ENCODE measurements at places on chromosomes 3 and 15.
A peak's percentile ranks its signal among the peaks of the same experiment; 100 is the strongest.

- no peak for DNase-seq
These were observed 194.5 kb downstream of the PLCH1 start for GRCh38 chr3:155550391-155550790.

- DNase-seq = no peak
These were observed 161.6 kb downstream of the TCF12 start for GRCh38 chr15:57079931-57080620.

GRCh38 chr3:74531491-74531890 is 83.0 kb downstream of the CNTN3 start:
- DNase-seq = no peak

DNA sequence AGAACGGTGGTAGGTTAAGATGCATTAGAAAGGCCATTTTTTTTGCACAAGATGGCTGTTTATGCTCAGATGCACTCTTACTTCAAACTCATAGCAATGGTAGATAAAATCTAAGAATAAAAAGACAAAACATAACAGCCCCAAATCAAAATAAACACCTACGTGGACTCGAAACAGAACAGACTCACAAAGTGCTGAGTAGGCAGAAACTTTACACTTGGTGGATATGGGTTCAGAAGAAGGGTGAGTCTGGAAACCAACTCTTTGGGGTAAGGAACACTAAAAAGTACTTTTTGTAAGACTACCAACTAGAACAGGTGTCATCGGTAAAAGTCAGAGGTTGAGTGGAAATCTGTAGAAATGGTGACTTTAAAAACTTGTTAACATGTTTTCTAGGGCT is 468.2 kb downstream of the OTOL1 start:
- no peak for DNase-seq

GRCh38 chr3:25424614-25425013 is 3.4 kb upstream of the RARB start:
- DNase-seq = no peak

GRCh38 chr3:168951884-168952283 is 711.6 kb downstream of the MECOM start:
- no peak for DNase-seq

DNA sequence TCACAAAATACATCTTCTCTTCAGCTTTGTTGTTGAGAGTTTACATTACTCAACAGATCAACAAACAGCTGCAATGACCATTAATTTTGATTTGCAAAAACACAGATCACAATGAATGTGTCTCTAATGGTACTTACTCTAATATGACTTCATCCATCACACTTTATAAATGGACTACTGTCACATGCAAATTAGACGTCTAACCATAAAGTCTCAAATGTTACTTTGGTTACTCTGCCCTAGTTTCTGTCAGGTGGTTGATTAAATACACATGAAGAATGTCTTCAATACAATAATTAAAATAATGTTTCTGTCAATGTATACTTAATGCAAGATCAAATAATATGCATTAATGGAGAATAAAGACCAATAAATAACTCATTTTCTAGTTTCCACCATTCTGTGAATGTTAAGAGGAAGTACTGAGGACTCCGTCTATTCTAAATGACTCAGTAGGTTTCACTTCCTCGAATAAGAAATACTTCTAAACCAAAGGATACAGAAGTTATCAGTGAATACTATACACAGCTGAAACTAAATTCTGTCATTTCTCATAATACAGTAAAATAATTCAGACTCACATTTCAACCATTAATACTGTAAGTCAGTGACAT is 145.8 kb downstream of the CBLB start:
- DNase-seq = no peak

DNA sequence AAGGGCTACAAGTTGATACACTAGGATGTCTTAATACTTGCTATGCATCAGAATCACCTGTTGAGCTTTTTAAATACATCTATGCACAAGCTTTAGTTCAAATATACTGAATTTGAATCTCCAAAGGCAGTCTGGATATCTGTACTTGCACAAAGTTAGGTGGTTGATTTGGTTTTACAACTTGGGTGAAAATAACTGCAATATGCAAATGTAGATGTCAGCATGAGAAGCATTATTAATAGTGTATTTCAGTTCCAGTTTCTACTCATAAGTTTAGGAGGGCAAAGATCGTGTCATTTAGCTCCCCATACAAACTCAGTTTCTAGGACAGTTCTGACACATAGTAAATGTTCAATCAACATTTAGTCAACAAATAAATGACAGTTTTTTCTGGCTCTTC is 25.6 kb downstream of the IQCB1 start:
- DNase-seq = no peak

DNA sequence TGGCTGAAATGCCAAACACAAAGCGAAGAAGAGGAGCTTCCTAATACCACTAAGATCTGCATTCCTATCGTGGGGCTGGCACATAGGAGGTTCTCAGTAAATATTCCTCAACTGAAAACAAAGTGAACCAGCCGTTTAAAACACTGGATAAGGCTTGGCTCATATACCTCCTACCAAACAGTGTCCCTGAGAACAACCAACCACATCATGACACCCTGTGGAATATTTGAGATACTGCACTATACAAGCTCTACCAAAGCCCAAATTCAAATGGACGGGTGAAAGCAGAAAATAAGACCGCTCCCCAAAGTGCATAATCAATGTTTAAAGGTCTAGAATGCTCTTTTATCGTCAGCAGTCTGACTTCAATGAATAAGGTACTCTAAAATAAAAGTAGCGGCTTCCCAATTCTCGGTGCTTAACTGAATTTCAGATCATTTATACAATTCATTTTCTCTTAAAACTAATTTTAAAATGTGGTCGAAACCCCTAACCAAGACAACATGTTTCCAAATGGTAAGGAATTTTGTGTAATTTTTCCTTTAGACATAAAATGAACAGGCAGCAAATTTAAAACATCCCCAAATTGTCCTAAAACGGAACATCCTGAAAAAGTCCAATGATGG is 425.8 kb downstream of the ERC2 start:
- peak; percentile 36 for DNase-seq

DNA sequence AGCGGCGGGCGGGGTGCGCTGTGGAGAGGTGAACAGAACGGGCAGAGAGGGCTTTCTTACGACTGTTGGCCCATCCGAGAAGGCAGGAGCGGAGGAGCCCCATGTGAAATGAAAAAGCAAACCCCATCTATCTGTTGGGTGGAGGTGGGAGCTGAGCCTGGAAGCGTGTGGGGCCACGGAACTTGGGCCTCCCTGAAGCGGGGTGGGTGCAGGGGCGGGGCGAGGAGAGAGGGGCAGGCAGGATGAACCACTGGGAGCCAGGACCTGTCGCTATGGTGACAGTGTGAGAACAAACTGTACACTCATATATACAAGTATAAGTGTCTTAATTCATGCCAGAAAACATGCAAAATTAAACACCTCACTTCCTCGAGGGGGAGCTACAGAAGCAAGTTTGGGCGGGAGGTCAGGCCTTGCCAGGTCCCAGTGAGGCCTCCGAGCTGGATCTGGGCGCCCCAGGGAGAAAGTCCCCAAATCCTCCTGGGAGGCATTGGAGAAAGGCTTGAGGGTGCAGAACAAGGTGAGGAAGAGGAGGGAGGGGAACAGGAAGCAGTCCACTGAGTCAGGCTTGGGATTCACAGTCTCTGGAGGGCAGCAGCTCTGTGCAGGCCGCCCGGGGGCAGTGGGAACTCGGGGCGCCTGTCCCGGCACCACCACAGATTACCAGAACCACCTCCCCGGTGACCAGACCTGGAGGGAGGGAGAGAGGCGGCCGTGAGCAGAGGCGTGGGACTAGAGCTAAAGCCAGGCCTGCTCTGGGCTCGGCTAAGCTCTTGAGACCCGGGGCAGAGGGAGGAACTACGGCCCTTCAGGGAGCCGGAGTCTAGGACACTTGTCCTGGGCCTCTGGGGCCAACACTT is 34.8 kb downstream of the RBPMS2 start:
- no peak for DNase-seq

- DNase-seq = peak; percentile 13
These were observed 8.8 kb upstream of the FAM107A start for GRCh38 chr3:58585994-58586393.

GRCh38 chr15:96431786-96432185 is 101.3 kb downstream of the NR2F2 start:
- DNase-seq = no peak

- DNase-seq = no peak
These were observed 5.3 kb downstream of the LRRK1 start for GRCh38 chr15:100924436-100924835.

GRCh38 chr3:82055792-82056191 is 294.3 kb upstream of the GBE1 start:
- DNase-seq = no peak

GRCh38 chr3:107679921-107680320 is 157.2 kb downstream of the BBX start:
- no peak for DNase-seq

- DNase-seq = peak; percentile 62
These were observed 85.2 kb upstream of the CHL1 start for GRCh38 chr3:111143-112069.

DNA sequence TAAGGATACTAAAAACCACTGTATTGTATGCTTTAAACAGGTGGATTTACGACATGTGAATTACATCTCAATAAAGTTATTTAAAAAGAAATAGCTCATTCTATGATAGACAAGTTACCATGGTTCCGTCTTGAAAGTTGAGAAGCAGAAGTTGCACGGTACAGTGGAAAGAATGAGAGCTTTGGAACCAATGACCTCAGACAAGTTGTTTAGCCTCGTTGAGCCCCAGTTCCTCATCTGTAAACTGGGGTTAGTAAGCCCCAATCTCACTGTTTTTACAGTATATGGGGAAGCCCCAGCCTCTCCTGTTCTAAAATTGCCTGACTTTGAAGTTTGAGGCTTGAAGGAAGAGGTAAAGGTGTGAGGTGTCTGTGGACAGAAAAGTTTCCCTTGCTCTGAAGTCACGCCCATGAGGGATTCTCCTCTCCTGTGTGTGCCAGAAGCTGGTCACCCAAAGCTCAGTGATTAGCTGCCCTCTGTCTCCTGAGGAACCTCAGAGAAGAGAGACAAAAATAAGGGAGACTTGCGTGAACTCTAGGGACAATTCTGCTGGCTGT is 10.0 kb downstream of the CRYGS start:
- DNase-seq = no peak

DNA sequence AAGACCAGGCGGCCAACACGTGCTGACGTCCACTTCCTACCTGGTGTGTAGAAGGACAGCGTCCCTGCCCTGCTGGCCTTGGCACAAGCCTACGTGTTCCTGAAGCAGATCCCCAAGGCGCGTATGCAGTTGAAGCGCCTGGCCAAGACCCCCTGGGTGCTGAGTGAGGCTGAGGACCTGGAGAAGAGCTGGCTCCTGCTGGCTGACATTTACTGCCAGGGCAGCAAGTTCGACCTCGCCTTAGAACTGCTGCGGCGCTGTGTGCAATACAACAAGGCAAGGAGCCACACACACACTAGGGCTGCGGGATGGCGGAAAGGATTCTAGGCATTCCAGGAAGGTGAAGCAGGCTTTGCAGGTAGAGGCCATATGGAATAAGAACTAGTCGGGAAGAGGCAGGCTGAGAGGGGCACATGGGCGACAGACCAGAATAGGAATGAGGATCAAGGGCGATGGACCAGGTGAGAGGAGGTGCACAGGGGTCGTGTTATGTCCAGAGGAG is 15.9 kb downstream of the CSRNP1 start:
- no peak for DNase-seq

DNA sequence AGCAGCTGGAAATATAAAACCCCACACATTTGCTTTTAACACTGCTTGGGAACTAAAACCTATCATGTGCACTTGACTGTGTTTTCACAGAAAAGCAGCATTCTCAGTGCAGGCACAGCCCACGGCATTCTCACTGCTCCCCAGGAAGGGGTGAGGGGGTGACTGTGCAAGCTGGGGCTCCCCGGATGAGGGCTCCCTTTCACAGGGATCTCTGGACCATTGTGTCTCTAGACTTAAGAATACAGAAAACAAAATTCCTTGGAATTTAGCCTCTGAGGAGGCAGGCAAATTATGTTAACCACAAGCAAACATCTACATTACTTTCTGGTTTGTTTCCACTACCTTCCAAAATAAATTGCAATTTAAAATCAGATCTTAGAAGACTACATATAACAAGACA is 100.3 kb downstream of the FSIP1 start:
- DNase-seq = no peak

DNA sequence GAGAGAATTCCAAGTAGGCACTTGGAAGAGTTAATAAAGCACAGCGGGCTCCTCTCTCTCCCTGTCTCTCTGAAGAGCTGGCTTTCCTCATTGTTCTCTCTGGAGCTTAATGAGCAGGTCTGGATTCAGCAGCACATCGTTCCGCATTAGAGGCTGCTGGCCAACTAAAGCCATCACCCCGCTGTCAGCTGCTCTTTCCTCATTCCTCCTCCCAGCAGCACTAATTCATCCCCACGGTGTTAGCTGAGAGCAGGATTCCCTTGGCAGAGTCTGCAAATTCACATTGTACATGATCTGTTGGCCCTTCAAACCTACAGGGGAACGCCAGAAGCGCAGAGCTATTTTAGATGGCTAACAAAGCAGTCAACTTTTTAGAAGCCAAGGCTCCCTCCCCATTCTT is 44.2 kb downstream of the SGO1 start:
- DNase-seq = no peak

GRCh38 chr3:133542871-133543270 is 30.6 kb upstream of the CDV3 start:
- no peak for DNase-seq

- no peak for DNase-seq
These were observed 87.8 kb downstream of the C3orf70 start for GRCh38 chr3:185065059-185065458.

DNA sequence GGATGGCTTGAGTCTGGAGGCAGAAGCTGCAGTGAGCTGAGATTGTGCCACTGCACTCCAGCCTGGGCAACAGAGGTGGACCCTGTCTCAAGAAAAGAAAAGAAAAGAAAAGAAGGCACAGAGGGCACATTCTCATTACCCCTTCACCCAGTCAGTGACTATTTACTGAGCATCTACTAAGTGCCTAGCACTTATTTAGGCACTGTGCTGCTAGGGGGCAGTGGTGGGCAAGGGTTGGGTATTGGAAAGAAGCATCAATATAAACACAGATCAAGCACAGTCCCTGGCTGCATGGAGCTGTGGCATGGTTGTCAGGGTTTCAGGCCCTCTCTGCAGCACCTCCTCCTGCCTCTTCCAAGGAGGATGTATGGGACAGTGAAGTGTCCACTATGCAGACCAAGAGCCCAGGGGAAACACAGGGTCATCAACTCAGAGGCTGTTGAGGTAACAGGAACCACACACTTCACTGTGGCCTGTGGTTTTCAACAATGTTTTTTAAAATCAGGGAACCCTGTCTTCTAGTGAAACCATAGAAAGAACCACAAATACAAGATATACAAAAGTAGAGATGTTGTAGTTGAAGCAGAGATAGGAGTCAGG is 138.5 kb downstream of the RAB11A start:
- no peak for DNase-seq

GRCh38 chr3:170709046-170709445 is 123.2 kb upstream of the SLC7A14 start:
- no peak for DNase-seq

DNA sequence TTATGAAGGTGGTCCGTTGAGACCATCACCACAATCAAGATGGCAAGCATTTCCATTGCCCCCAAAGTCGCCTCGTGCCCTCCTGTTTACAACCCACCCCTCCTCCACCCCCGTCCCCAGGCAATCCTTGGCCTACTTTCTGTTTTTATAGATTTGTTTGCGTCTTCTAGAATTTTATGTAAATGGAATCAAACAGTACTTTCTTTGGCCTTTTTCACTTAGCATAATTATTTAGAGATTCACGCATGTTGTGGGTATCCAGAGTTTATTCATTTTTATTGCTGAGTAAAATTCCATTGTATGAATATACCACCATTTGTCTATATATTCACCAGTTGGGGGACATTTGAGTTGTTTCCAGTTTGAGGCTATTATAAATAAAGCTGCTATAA is 66.6 kb downstream of the LSM3 start:
- no peak for DNase-seq

- DNase-seq = peak; percentile 32
These were observed 326.6 kb downstream of the ARPP21 start for GRCh38 chr3:35965908-35966307.
